Left ventricle myocardium inferior (tissue), 1 donor: ENCODE measurements at places on chromosomes 4 and X. TPM values are rescaled to one million over a fixed set of nuclear protein-coding genes. Genes with fewer than 3 reads are reported as not detected.
A peak's percentile ranks its signal among the peaks of the same experiment; 100 is the strongest.

- DNase-seq: no peak
Measured at GRCh38 chrX:11724122-11725017, 33.7 kb upstream of the MSL3 start.

DNA sequence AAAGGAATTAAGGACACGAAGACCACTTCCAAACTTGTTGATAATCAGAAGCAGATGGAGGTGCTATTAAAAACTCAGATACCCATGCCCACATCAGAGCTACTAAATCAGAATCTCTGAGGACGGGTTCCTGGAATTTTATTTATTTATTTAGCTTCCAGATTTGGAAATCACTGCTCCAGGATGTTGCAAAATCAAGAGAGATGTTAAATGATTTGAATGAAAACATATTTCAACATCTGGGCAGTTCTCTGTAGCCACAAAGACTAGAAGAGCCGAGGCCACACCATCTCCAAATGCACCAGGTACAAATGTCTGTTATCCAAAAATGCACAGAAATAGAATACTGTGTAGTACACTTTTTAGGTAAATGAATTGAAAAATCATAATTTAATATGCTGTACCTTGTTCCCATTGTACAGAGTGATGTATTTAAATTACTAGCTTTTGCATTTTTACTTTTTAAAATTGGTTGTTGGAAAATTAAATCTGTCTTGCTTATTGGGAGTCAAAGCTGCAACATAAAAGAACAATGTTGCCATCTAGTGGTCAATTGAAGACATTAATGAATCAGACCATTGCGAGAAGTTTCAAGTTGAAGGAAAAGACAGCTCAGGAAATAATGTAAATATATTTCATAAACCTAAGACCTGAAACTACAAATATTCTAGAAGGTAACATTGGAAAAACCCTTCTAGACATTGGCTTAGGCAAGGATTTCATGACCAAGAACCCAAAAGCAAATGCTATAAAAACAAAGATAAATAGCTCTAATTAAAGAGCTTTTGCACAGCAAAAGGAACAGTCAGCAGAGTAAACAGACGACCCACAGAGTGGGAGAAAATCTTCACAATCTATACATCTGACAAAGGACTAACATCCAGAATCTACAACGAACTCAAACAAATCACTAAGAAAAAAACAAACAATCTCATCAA, 151.3 kb upstream of the TTC29 start:
- DNase-seq: no peak

- DNase-seq: no peak
Measured at GRCh38 chr4:114200026-114200425, 220.6 kb upstream of the ARSJ start.

DNA sequence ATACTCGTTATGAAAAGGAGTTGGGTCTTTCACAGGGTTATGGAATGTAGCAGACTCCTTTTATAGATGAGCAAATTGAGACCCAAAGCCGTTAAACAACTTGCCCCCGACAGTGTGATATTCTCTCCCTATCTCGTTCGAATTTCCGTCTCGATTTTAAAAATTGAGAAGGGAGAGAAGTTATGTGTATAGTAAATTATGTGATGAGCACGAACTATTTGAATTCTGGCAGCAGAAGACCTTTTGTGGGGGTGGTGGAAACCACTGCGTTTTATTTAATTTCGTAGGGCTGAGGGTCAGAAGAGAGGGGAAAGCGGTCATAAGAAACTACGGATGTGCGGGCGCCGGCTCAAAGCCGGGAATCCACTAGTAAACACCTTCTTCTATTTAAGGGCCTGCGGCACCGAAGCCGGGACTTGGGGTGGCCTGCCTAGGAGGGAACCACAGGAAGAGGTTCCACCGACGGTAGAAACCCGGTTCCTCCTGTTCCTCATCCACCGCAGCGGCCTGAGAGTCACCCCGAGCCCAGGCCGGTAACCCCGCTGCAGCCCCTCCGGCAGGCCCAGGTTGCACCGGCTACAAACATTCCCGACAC, 1.5 kb upstream of the DDX3X start:
- DNase-seq: peak; percentile 13

DNA sequence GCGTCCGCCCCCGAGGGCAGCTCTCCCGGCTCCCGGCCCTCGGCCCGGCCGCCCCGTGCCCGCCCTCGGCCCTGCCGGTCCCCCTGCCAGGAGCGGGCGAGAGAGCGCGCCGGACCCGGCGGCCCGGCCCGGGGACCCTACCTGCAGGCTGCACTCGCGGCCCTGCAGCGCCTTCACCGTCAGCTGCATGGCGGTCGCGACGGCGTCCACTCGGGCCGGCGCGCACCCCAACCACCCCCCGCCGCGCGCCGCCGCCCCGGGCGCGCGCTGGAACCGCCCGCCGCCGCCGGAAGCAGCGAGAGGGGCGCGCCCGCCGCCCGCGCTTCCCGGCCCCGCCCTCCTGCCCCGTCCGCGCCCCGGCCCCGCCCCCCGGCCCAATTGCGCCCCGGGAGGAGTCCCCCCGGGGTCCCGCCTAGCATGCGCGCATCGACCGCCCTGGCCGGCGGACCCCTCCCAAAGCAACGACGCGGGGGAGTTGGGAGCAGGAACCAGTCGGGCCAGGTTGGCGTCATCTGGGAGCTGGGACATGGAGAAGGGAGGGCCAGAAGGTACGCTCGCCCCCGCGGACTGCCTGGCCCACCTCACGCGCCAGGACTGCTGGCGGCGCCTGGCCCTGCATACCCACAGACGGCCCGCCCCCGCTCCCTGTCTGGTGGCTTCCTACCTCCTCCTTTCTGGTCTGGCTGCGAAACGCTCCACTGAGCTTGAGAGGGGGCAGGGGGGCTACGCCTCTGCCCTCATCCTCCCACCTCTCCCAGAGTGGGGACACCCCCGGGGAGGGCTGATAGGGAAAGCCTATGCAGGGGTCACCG, at the start of gene UBL4A:
Gene UBL4A, minus strand, starts transcription at position 220 of the 812 bp plus-strand sequence. Its CDS starts 31 bp downstream, at position 189.
- peak; percentile 64 for DNase-seq

DNA sequence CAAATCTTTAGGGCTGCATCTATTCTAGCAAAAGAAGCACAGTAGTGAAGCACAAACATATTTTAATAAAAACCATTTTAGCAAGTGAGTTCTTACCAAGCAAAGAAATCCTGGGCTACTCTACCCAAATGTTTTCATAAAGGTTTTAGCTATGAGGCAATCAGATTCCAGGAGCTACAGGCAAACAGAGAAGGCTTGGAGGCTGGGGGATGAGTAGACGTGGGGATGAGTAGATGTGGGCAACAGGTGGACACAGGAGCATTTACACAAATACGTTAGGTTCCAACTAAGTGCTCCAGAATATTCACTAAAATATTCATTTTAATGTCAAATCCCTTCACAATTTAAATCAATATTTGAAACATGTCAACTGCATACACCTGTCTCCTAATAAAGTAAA, 34.5 kb downstream of the ATP11C start:
- DNase-seq: no peak

GRCh38 chrX:74536832-74537371, 77.5 kb downstream of the RLIM start:
- peak; percentile 16 for DNase-seq

DNA sequence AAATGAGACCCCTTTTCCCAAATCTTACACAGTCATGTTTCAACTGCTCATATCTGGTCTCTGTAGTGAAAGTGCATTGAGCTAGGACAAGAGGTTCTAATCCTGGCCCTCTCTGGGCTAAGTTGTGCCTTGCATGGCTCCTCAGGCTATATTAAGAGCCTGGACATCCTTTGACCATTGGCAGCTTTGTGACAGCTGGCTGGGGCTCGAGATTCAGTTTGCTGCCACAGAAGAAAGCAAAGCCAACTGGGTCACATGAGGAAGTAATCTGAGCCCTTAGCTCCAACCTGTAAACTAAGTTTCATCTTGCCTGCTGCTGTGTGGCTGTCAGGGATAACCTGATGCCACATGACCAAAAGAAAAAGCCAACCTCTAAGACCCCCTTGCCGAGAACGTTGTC, 51.8 kb upstream of the JADE1 start:
- DNase-seq: peak; percentile 58

DNA sequence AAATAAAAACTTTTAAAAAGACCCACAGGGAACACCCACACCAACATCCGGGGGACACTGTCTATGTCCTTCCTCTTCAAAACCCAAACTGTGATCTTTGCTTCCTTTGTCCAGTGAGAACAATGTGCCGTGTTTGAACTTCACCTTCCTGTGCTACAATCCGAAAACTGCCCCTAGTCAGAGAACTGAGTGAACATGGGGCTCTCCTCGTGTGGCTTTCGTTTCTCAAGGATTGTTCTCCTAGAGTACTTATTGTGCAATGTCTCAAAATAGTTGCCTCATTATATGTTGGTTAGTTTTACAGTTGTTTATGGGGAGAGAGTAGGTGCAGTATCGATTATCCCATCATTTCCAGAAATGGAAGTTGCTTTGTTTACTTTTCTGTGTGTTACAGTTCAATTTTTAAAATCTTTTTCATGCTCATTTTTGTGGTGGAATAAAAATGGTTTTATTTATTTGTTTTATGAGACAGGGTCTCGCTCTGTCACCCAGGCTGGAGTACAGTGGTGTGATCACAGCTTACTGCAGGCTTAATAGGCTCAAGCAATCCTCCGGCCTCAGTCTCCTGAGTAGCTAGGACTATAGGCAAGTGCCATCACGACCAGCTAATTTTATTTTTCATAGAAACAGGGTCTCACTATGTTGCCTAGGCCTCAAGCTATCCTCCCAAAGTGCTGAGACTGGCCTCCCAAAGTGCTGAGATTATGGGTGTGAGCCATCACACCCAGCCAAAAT, 29.9 kb downstream of the RBMX start:
- no peak for DNase-seq

DNA sequence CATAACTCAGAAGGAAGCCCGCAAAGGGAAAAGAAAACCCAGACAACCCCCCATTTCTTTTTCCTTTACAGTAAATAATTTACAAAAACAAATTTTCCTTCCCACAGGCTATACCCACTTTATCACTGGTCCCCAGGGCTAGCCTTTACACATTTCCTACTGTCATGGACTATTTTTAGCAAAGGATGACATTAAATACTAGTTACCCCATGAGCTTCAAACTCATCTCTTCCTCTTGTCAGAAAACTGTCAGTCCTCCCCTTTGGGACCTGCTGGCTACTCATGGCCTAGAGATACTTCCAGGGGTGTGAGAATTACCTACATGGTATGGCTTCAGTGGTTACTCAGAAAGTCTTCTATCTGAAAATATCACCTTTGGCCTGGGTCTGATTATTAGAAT, 11.9 kb downstream of the TSC22D3 start:
- no peak for DNase-seq

DNA sequence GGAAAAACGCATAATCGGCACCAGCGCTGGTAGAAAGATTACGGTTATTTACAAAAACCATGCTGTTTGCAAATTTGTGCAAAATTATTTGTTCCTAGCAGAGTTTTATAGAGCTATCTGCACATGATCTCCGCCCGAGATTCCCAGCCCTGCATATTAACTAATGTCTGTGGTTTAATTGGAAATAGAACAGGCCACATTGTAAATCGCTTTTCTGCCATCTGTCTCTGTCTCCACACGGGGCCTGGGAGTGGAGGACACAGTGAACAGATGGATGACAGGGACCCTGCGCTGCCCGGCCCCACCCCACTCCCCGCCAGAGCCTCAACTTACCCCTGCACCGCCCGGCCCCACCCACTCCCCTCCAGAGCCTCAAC, 126.9 kb downstream of the FAM53A start:
- no peak for DNase-seq

Gene PHKA1
- 18.1 TPM for total RNA-seq

Gene PNMA6A
- 1.4 TPM for total RNA-seq

Gene CENPVL2
- not detected for total RNA-seq

Gene PCDH19
- 0.38 TPM for total RNA-seq

Gene MAGED4
- total RNA-seq: 0.47 TPM
